ENCODE measurements at places on chromosomes 12 and 14. TPM values are rescaled to one million over a fixed set of nuclear protein-coding genes. Genes with fewer than 3 reads are reported as not detected.

Gene HSPB8
- total RNA-seq = not detected

- H3K27ac ChIP-seq = no peak overlapping the region
- H3K36me3 ChIP-seq = no peaks in the 10 kb centered on the region
- no peaks in the 10 kb centered on the region for H3K27me3 ChIP-seq
- no peak for DNase-seq
- H3K4me3 ChIP-seq = no peak overlapping the region
These were observed 10.0 kb downstream of the SMIM41 start for GRCh38 chr12:52089491-52089890.

Gene CD27
- 111 TPM for total RNA-seq

Gene RPL36AL
- total RNA-seq = 236 TPM

DNA sequence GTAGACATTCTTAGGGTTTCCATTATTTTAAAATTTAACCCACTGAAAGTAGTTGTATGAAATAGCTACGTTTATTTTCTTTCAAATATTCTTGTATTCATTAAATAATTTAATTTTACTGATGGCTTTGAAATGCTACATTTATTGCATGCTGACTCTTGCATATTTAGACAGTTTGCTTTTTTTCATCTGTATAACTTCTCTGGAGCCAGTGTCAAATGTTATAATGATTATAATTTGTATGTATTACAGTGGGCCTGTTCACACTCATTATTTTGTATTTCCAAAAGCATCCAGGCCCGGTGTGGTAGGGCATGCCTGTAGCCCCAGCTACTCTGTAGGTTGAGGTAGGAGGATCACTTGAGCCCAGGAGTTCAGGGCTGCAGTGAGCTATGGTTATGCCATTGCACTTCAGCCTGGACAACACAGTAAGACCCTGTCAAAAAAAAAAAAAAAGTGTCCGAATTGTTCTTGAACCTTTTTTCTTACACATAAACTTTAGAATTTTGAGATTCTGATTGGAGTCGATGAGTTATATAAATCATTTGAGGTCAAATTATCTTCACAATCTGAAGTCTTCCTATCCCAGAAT is 905 bp downstream of the ZNF84 start:
- DNase-seq = no peak
- peaks cover 28% of the 10 kb centered on the region for H3K36me3 ChIP-seq
- H3K27ac ChIP-seq = peak overlapping the region; percentile 83
- no peaks in the 10 kb centered on the region for H3K27me3 ChIP-seq
- peaks cover 7% of the 10 kb centered on the region for H3K4me1 ChIP-seq

DNA sequence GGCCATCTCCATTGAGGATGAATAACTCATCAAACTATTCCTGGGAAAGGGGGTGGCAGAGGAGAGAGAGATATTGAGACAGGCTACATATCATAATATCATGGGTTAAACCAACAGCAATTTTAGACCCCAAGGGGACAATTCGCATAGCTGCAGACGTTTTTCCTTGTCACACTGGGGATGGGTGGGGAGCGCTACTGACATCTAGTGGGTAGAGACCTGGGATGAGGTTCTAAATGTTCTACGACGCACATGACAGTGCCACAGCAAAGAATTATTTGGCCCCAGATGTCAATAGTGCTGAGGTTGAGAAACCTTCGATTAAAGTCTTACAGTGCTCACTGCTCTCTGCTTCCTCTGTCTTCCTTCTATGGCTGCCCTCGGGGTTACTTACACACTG is 425.6 kb downstream of the NRXN3 start:
- H3K27ac ChIP-seq = no peak overlapping the region
- H3K4me1 ChIP-seq = no peaks in the 10 kb centered on the region
- H3K4me3 ChIP-seq = no peak overlapping the region
- no peak for DNase-seq

Gene PLEKHG3
- 4.9 TPM for total RNA-seq

DNA sequence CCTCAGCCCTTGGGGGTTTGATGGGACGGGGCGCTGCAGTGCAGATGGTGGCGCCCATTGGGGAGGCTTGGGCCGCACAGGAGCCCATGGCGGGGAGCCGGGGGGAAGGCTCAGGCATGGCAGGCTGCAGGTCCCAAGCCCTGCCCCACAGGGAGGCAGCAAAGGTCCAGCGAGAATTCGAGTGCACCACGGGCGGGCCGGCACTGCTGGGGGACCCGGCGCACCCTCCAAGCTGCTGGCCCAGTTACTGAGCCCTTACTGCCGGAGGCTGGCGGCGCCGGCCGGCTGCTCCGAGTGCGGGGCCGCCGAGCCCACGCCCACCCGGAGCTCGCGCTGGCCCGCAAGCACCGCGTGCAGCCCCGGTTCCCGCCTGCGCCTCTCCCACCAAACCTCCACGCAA is 34.1 kb upstream of the NUBPL start:
- no peak overlapping the region for H3K27ac ChIP-seq
- H3K4me1 ChIP-seq = no peaks in the 10 kb centered on the region
- DNase-seq = no peak

GRCh38 chr12:56110571-56110970 is 5.9 kb upstream of the RPL41 start:
- no peak for DNase-seq
- no peak overlapping the region for H3K4me3 ChIP-seq
- peaks cover 54% of the 10 kb centered on the region for H3K36me3 ChIP-seq
- H3K27ac ChIP-seq = no peak overlapping the region

- no peaks in the 10 kb centered on the region for H3K36me3 ChIP-seq
- DNase-seq = no peak
- no peak overlapping the region for H3K4me3 ChIP-seq
- H3K4me1 ChIP-seq = no peaks in the 10 kb centered on the region
These were observed 273.9 kb upstream of the MIS18BP1 start for GRCh38 chr14:45526715-45527549.

DNA sequence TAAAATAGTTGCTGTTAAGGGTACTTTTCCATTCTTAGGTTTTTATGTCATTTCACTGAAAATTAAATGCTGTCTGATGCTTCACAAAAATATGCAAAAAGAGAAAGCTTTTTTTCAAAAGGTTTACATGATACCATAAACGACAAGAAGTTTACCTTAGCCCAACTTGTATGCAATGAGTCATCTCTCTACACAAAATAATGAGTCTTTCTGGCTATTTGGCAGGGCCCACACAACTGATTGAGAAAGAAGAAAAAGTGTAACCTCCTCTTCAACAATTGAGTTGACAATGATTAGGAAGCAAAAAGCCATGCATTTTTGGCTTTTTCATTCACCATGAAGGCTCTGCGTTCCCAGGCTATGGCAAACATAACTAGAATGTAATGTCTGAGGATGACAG is 165.4 kb upstream of the CPNE8 start:
- no peak overlapping the region for H3K4me3 ChIP-seq
- no peaks in the 10 kb centered on the region for H3K4me1 ChIP-seq
- DNase-seq = no peak
- H3K36me3 ChIP-seq = no peaks in the 10 kb centered on the region
- no peak overlapping the region for H3K27ac ChIP-seq
- no peaks in the 10 kb centered on the region for H3K27me3 ChIP-seq

DNA sequence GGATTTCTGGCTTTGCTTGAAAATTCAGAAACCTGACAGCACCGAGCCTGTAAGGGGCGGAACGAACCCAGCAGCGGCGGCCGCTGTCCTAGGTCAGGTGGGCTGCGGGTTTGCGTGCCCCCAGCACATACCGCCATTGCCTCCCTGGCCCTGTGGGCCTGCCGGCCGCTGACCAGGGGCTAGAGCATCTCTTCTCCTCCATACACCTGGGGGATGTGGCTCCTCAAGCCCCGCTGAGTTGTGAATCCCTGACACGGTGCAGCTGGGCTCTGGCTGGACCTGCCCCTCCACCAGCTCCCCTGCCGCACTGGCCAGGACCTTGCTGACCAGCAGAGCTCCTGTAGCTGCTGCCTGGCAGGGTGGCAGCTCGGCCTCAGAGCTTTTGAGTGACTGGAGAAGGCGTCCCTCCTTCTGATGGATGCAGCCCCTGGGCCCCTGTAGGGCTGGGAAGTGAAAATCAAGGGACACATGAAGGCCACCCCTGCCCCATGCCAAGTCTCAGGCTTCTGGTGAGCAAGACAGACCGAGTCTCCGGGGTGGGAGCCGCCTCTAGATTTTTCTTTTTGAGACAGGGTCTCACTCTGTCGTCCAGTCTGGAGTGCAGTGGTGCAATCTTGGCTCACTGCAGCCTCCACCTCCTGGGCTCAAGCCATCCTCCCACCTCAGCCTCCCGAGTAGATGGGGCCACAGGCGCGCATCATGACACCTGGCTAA is 184.9 kb upstream of the SFSWAP start:
- no peak overlapping the region for H3K27ac ChIP-seq
- H3K4me1 ChIP-seq = no peaks in the 10 kb centered on the region
- H3K27me3 ChIP-seq = no peaks in the 10 kb centered on the region
- DNase-seq = no peak
- no peak overlapping the region for H3K4me3 ChIP-seq

Gene FOXM1
- total RNA-seq = 67.5 TPM

DNA sequence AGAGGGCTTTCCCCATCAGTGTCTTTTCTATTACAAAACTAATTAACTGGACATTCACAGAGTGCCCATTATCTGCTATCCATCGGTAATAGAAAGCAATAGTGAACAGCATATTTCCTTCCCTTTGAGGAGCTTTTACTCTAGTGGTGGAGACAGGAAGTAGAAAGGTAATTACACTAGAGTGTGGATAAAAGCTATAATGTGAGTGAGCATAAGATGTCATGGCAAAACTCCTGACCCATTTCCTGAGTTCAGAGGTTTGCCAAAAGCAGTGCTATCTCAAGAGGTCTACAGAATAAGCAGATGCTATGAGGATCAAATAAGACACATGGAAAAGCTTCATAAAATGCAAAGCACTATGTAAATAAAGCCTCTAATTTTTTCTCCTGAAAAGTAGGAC is 24.0 kb downstream of the TIMELESS start:
- H3K4me3 ChIP-seq = no peak overlapping the region
- H3K4me1 ChIP-seq = peaks cover 10% of the 10 kb centered on the region

- no peaks in the 10 kb centered on the region for H3K4me1 ChIP-seq
- H3K27ac ChIP-seq = no peak overlapping the region
- H3K36me3 ChIP-seq = no peaks in the 10 kb centered on the region
These were observed 169.5 kb upstream of the RTL1 start for GRCh38 chr14:101072945-101073597.

DNA sequence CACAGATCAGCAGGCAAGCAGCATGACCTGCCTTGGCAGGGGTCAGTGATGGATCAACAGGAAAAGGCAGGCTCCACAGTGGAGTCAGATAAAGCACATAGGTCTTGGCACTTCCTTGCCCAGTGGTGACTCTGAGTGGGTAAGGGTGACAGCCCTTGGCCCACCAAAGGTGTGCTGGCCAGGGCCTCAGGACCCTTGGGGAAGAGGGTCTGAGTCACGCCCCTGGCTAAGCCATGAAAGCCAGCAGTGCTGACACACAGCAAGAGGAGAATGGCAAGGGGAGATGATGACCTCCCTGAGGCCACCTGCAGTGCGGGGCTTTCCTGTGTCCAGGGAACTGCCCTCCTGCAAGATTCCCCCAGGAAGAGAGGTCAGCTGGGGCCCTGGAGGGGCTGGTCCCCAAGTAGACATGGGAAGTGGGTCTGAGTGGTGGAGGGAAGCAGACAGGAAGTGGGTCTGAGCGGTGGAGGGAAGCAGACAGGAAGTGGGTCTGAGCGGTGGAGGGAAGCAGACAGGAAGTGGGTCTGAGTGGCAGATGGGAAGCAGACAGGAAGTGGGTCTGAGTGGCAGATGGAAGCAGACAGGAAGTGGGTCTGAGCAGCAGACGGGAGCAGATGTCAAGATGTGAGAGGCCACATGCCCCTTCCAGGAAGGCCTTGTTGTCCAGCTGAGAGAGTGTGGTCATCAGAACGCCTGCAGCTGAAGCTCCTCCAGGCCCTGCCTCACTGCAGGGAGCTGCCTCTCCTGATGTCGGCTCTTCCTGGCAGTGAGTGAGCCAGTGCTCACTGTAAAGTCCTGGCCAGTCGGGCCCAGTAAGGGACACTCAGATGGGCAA is 34.8 kb downstream of the DIO3 start:
- DNase-seq = peak; percentile 34
- peak overlapping the region; percentile 49 for H3K27ac ChIP-seq
- H3K4me3 ChIP-seq = peak overlapping the region; percentile 31
- H3K4me1 ChIP-seq = peaks cover 36% of the 10 kb centered on the region

GRCh38 chr14:100664841-100665510 is 61.7 kb upstream of the DLK1 start:
- H3K36me3 ChIP-seq = no peaks in the 10 kb centered on the region
- no peaks in the 10 kb centered on the region for H3K4me1 ChIP-seq
- no peaks in the 10 kb centered on the region for H3K27me3 ChIP-seq
- no peak overlapping the region for H3K4me3 ChIP-seq
- no peak for DNase-seq

All from CD8-positive, alpha-beta memory T cell (primary cell).